Activated T-helper 17 cell treated with anti-CD3 and anti-CD28 coated beads, Interleukin-2, amount 50 U/mL, for 72 hours (primary cell): ENCODE measurements at places on chromosomes 2 and 18.
A peak's percentile ranks its signal among the peaks of the same experiment; 100 is the strongest.

- no peak for ATAC-seq
Observed at GRCh38 chr2:179927041-179927440, 65.6 kb upstream of the ZNF385B start.

- ATAC-seq: no peak
Observed at GRCh38 chr2:48471048-48471474, 58.9 kb upstream of the STON1 start.

GRCh38 chr2:242051463-242051862, 181.9 kb downstream of the RTP5 start:
- no peak for ATAC-seq

DNA sequence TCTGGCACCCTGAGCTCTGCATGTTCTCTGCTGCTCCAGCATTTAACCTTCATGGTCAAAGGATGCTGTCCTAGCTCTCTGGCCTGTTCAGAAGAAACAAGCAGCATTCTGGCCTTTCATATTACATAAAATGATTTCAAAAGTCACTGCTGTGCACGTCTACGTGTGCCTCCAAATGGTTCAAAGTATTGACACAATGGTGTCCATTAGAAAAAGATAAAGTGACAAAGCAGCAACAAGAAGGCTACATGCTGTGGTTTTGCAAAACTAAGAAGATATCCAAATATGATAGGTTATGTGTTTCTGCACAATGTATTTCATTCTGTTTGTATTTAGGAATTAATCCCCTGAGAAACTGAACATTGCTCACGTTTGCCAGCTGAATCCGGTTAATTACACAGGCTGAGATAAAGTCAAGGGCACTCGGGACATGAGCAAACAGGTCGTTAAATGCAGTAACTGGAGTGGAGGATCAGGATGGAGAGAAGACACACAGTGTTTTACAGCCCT, 258.5 kb downstream of the DOK6 start:
- ATAC-seq: no peak

- no peak for ATAC-seq
Observed at GRCh38 chr2:85935170-85935745, 46.5 kb upstream of the ST3GAL5 start.

GRCh38 chr18:58201733-58202730, 158.0 kb downstream of the NEDD4L start:
- ATAC-seq: no peak

DNA sequence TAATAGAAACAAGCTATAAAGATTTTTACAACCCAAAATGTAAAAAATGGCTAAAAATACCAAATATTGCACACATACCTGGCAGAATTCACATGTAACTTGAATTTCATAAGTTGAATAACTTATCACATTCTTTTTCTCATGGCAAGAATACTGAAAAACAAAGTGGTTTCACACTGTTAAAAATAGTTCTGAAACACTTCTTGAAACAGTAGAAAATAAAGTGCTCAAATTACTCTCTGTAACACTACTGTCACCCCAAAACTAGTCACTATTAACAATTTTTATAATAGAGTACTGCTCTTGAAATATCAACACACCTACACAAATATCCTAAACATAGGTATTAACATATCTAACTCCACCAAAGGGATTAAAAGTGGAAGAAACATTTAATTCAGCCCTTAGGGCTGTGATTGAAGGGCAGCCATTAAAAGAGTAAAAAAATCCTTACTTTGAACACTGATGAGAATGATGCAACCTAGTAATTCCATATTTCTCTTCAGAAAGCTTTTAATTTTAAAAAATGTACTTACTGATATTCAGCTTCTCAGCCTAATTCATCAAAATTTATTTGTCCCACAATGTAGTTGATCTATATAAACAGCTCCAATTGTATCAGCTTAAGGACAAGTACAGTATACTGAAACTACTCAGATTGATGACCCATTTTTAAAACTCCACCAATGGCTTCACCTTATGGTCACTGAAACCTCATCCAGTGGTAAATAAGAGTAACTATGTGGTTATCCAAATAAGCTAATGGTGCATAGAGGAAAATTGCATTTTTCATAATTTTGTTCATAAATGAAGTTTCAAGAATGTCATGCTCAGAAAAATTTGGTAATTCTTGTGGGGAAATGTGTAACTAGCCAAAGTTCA, 31.4 kb downstream of the ATF2 start:
- ATAC-seq: no peak

DNA sequence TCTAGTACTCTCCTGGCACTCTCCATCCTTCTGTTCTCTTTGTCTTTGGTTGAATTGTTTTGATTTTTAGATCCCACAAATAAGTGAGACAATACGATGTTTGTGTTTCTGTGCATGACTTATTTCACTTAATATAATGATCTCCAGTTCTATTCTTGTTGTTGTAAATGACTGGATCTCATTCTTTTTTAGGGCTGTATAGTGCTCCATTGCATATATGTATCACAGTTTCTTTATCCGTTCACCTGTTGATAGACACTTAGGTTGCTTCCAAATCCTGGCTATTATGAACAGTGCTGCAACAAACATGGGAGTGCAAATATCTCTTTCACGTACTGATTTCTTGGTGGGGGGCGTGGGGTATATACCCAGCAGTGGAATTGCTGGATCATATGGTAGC, 245.0 kb downstream of the ADCYAP1 start:
- no peak for ATAC-seq

GRCh38 chr18:56322406-56322805, 316.0 kb downstream of the TXNL1 start:
- ATAC-seq: no peak

GRCh38 chr2:69055688-69056470, 42.9 kb downstream of the ANTXR1 start:
- ATAC-seq: no peak

- ATAC-seq: peak; percentile 38
Observed at GRCh38 chr2:165793779-165794535, at the start of gene GALNT3. Gene GALNT3 (minus strand): TSS chr2:165794247. CDS start chr2:165770700, 23,547 bp downstream.
